ENCODE measurements at places on chromosomes 11 and 22.

GRCh38 chr11:47373876-47374719 lies 4.2 kb downstream of the SPI1 start:
- DNase-seq: peak; percentile 77

- no peak for DNase-seq
Observed at GRCh38 chr11:2379466-2380174, 2.5 kb downstream of the CD81 start.

- DNase-seq: no peak
Observed at GRCh38 chr22:20549232-20549841, 41.9 kb downstream of the MED15 start.

GRCh38 chr22:24230911-24231656 lies 13.8 kb downstream of the GGT5 start:
- DNase-seq: no peak

GRCh38 chr11:64121663-64122410 lies 44.1 kb downstream of the MACROD1 start:
- DNase-seq: peak; percentile 93

- DNase-seq: peak; percentile 93
Observed at GRCh38 chr11:35558513-35558912, 33.1 kb upstream of the PAMR1 start.

DNA sequence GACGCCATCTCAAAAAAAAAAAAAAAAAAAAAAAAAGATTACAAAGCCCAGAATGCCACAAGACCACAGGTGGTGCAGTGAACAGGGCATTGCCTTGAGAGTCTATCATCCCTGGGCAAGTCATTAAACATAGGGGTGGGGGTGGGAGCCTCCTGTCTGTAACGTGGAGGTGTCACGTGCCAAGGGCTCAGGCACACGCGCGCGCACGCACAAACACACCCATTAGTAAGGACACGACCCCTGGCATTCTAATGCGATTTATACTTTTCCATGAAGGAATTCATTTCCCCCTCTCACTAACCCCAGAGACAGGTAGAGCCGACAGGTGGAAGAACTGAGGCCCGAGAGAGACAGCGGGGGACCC lies 5.8 kb upstream of the GCAT start:
- DNase-seq: no peak

GRCh38 chr11:111540937-111541253 lies 375 bp downstream of the LAYN start:
- DNase-seq: no peak

- DNase-seq: no peak
Observed at GRCh38 chr11:126054408-126054807, 8.3 kb downstream of the CDON start.

GRCh38 chr11:95318498-95318897 lies 87.5 kb upstream of the SESN3 start:
- DNase-seq: peak; percentile 60

DNA sequence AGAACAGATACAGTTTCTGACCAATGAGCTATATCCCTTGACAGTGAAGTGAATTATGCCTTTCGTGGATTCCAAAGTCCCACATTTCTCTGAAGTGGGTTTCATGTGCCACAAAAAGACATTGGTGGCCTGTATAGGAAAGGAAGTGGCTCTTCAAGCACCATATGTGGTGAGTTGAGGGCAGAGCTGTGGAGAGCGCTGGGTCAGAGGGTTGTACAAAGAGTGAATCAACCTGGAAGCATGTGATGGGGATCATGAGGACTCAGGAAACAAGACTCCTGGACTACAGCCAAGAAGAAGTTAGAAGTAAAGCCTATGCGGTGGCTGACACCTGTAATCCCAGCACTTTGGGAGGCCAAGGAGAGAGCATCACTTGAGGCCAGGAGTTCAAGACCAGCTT lies 579 bp upstream of the SLC5A4 start:
- DNase-seq: no peak

GRCh38 chr22:21025763-21026755 lies 6.3 kb downstream of the SLC7A4 start:
- DNase-seq: no peak

GRCh38 chr11:90220391-90220790 lies 2.5 kb downstream of the CHORDC1 start:
- DNase-seq: peak; percentile 41

- DNase-seq: no peak
Observed at GRCh38 chr22:28268850-28269249, 349.8 kb upstream of the PITPNB start.

GRCh38 chr11:34600339-34601084 lies 20.4 kb upstream of the EHF start:
- no peak for DNase-seq

DNA sequence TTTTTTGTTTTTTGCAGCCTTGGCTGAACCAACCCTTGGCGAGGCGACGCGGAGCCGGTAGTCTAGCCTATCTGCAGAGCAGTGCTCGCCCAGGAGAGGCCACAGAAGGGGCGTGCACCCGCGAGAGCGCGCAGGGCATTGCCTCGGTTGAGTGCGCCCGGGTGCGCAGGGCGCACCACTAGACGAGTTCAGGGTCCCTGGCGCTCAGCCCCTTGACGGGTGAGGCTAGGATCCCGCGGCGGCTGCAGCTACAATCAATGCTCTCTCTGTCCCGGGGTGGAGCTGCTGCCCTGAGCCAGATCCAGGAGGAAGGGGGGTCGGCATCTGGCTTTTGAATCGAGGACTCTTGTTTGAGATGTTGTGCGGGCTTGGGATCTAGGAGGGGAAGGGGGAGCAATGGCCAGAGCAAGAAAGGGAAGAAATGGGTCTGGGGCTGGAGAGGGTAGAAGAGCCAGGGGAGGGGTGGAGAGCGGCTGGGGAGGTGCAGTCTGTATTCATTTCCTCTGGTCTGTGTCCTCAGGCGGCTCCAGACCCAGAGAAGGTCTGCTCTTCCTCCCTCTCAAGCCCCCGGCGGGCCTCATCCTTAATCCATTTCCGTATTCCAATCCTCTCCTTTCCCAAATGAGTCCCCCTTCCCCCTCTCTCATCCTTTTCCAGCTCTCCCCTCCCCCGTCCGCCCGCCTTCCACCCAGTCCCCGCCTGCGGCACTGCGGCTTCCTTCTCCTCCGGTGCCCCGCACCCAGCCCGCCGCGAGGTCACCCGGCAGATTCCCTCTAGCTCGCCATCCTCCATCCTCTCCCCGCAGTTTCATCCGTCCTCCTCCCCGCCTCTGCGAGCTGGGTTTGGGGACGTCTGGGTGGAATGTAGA lies 797 bp downstream of the THY1 start:
- peak; percentile 25 for DNase-seq

GRCh38 chr22:46355996-46356471 lies 20.5 kb downstream of the TRMU start:
- no peak for DNase-seq

DNA sequence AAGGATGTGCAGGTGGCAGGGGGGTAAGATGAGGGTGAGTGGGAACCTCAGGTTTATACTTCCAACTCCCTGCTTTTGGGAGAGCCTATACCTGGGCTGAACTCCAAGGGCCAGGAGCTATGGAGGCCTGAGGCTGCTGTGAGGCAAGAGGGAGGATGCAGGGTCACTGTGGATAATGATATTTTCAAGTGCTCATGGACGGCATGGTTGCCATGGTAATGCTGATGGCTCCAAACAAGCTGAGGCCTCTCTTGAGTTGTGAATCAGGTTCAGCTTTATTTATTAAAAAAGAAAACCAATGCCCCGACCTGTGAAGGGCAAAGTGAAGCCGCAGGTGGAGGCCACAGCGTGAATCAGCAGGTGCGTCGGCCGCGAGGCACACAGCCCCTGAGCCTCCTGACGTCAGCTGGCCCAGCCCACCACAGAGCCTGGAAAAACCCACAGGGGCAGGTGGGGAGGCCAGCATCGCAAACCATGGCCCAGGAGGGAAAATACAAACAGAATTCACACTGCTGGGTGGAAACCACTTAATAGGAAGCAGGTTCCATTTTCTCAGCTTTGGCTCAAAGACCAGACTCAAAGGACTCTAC lies 17.4 kb upstream of the CREB3L1 start:
- DNase-seq: peak; percentile 38

- peak; percentile 40 for DNase-seq
Observed at GRCh38 chr11:61480994-61481335, 27.6 kb upstream of the LRRC10B start.

GRCh38 chr11:134861490-134862104 lies 449.6 kb upstream of the B3GAT1 start:
- DNase-seq: no peak

DNA sequence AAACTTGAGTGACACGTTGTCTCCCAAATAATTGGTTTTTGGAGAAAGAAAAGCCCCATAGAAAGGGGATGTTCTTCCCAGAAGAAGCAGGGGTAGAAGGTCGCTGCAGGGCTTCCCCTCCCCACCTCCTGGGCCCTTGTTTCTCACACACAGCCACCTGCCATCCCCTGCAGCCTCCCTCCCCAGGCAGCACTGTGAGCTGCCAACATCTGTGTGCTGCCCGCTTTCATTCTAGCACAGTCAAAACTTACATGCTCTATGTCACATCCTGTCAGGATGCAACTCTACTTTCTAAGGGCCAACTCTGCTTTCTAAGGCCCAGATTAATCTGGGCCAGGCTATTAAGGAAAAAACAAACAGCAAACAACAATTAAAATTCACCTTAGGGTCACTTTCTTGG lies 309.4 kb upstream of the ZC3H12C start:
- DNase-seq: no peak

- no peak for DNase-seq
Observed at GRCh38 chr11:104546501-104546900, 351.8 kb downstream of the CASP12 start.

GRCh38 chr22:21975273-21975672 lies 7.3 kb downstream of the TOP3B start:
- no peak for DNase-seq

- DNase-seq: no peak
Observed at GRCh38 chr11:133832096-133832990, 13.0 kb downstream of the SPATA19 start.

DNA sequence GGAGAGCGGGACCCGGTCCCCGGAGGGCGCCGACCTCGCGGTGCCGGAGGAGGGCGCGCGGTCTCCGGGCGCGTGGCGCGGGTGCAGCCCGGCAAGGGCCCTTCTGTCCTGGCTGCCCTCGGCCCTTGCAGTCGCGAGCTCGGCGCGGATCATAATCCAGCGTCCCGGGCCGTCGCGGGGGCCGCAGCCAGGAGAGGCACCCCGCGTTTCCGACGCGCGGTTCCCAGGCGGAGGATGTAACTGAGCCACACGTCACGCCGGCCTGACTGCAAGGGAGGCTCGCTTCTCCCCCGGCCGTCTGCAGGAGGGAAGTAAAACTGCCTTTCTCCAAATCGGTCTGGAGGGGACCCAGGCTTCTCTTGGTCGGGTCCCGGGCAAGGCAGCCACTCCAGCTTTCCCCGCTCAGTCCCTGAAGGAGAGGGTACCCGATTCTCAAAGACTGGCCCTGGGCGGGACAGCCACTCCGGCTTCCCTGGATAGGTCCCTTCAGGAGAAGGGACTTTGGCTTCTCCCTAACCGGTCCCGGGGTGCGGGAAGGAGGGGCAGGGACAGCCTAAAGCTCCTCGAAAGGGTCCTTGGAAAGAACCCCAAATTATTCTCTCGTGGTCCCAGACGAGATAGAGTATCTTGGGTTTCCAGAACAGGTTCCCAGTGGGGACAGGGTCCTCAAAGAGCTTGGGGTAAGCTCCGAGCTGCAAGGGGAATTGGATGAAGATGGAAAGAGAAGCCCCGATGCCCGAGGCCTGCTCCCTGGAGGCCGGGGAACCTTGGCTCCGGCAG lies 836 bp downstream of the SPON1 start:
- peak; percentile 18 for DNase-seq

GRCh38 chr11:41954034-41954433 lies 494.6 kb upstream of the LRRC4C start:
- no peak for DNase-seq

GRCh38 chr11:60566776-60567175 lies 51.6 kb downstream of the MS4A13 start:
- no peak for DNase-seq

DNA sequence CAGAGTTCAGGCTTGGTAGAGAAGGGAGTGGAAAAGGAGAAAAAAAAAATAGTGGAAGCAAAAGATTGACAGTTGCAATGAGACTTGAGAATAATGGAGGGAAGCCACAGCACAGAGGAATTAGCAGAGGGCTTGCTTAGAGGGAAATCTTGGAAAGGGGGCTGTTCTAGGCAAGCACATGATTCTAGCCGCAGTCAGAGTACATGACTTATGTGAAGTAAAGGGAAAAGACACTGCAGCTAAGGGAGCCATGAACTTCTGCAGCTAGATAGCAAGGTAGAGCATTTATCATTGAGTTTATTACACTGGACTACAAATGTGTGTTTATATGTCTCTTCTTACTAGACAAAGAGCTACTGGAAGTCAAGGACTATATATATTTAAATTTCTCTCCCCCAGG lies 144.0 kb upstream of the OPCML start:
- no peak for DNase-seq

GRCh38 chr11:124760806-124761205 lies 1.3 kb downstream of the ESAM start:
- no peak for DNase-seq

GRCh38 chr11:95788921-95789505 lies 569 bp downstream of the FAM76B start:
- DNase-seq: peak; percentile 77

DNA sequence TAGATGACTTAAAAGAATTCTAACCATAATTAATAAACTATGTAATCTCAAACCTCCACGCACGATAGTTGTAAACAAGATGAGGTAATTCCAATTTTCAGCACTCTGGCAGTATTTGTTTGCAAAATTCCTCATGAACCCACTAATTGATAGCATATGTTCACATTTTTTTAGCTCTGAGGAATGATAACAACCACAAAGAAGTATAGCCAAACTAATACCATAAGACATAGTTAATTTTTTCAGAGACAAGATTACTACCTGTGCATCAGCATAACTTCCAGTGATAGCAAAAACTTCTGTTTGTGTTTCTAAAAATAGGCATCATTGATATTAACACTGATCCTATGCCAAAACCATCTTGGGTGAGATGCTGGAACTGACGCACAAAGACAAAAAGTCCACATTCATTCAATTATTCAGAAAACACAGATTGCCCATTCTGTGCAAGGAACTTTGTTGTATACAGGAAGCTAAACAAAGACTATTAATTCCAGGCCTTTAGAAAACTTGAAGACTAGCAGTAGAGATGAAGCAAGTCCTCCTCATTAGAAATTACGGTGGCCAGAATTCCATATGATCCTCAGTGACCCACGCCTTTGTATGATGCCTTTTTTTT lies 57.7 kb downstream of the PDGFD start:
- DNase-seq: no peak

- peak; percentile 94 for DNase-seq
Observed at GRCh38 chr22:49936018-49936972, 17.9 kb downstream of the CRELD2 start.

GRCh38 chr11:84720706-84721402 lies 906.3 kb downstream of the DLG2 start:
- DNase-seq: no peak

DNA sequence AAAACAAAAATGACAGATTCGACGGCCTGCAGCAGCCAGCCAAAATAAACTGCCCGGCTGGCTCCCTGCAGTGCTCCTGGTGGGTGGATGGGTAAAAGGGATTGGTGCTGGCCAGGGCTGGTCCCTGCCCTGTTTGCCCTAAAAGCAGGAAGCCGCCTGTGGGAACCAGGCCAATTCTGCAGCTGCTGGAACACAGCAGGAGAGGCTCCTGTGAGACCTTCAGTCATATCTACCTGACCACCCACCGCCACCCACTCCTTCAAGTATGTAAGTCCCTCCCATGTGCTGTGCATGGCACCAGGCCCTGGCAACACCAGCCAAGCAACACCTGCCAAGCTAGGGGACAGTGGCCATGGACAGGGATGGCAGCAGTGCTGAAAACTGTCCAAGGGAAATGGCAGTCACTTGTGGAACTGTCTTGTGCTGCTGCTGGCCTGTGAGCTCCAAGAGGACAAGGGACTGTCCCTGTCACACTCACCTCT lies 48.7 kb upstream of the ARFGAP3 start:
- DNase-seq: no peak

- no peak for DNase-seq
Observed at GRCh38 chr11:36447514-36447913, 62.6 kb downstream of the TRAF6 start.
